ENCODE measurements at places on chromosomes 16 and 17.

DNA sequence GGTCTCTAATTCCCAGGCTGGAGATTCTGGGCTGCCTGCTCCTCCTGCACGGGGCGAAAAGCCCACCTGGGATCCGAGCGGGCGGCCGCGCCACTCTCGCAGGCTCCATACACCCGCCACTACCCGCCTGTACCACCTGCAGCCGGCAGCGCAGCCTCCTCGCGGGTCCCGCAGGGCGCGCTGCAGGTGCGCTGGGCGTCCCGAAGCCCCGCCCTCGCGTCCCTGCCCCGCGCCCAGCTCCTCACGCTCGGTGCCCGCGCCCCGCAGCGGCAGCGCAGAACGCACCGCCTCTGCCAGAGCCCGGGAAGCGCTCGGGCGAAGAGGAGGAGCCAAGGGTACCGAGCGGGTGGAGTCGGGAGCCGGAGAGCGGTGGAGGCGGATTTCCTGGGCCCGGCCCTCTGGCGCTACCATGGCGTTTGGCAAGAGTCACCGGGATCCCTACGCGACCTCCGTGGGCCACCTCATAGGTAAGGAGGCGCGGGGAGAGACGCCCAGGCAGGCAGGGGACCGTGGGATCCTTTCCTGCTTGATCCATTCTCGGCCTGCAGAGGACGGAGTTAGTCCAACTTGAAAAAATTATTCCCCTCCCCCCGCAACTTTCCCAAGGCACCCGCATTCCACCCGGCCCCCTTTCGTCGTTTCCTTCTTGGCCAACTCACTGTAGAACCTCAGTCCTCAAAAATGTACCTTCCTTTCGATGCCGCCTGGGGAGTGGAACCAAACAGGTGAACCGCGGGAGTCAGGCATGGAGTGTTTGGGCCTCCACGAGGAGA is at the start of gene TOM1L1:
TOM1L1 (plus strand) TSS at position 396 of the 773 bp plus-strand sequence; CDS start at position 410, 14 bp downstream.
- H3K4me1 ChIP-seq, result peaks cover 10% of the 10 kb centered on the region
- DNase-seq, result peak; percentile 43
- H3K4me3 ChIP-seq, result peak within 1 kb of the TSS; percentile 10
- peaks cover 40% of the 10 kb centered on the region for H3K27me3 ChIP-seq

DNA sequence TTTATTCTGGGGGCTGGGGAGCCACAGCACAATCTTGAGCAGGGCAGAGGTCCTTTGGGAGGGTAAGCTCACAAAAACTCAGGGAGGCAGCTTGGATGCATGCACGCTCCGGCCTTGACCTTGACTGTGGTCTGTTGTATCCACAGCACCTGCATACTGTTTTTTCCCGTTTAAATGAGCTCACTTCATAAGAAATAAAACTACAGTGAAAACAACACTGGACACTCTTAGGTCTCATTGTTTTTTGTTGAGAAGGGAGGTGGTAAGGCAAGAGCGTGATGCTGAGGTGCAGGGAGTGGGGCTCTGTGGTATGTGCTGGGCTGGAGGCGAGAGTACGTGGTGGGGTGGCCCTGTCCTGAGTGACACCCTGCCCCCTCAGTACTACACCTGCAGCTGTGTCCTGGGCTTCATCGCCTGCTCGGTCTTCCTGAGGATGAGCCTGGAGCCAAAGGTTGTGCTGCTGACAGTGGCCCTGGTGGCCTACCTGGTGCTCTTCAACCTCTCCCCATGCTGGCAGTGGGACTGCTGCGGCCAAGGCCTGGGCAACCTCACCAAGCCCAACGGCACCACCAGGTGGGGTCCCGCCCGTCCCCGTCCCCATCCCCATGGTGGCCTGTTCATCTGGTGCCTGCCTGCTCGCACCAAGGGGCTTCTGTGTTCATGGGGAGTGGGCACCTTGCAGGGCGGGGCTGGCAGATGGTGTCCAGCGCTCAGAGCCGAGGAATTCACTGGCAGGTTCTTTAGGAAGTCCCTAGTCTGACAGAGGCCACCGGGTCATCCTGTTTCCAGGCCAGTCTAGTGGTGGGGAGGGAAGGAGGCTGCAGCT is 44.2 kb downstream of the ADCY7 start:
- H3K4me3 ChIP-seq, result no peak overlapping the region
- DNase-seq, result peak; percentile 20
- peaks cover 35% of the 10 kb centered on the region for H3K4me1 ChIP-seq
- H3K27ac ChIP-seq, result peak overlapping the region; percentile 84
- H3K27me3 ChIP-seq, result no peaks in the 10 kb centered on the region

DNA sequence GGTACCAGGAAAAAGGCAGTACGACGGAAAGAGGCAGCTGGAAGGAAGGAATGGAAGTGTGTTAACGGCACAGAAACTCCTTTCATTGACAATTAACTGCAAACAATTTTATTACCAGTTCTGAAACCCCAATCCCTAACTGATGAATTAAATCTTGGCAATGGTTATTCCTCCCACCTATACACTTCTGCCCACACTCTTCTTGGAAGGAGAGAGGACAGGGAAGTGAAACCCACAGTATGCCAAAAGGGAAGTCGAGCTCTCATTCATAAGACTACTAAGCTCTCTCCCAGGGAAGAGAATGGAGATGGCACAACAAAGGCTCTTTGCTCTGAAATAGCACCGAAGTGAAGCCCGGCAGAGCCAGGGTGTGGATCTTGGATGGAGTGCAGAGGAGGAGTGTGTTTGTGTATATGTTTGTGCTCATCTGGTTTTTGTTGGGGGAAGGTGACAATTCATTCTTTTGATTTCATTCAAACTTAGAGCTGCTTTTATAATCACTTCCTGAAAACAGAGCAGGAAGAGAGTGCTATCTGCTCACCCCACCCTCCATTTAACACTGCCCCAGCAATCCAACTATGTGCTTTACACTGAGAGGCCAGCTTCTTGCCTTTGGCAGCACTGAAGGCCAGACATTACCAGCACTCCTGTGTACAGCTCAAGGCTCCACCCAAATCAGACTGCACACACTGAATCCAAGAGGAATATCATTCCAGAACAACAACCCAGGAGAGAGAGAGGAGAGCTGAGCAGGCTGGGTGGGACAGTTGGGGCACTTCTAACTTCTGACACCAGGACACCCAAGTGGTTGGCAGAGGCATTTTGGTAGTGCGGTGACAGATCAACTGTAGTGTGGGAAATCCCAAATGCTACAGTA is 68.7 kb downstream of the HIC1 start:
- DNase-seq, result no peak
- H3K4me1 ChIP-seq, result peaks cover 27% of the 10 kb centered on the region
- H3K27ac ChIP-seq, result peak overlapping the region; percentile 83
- H3K27me3 ChIP-seq, result no peaks in the 10 kb centered on the region

GRCh38 chr17:273981-274832 is 78.4 kb downstream of the RPH3AL start:
- H3K4me1 ChIP-seq, result no peaks in the 10 kb centered on the region
- no peaks in the 10 kb centered on the region for H3K27me3 ChIP-seq
- peak; percentile 16 for DNase-seq
- H3K36me3 ChIP-seq, result no peaks in the 10 kb centered on the region

- peak overlapping the region; percentile 76 for H3K27ac ChIP-seq
- H3K36me3 ChIP-seq, result peaks cover 15% of the 10 kb centered on the region
- peak; percentile 90 for DNase-seq
- H3K4me3 ChIP-seq, result peak overlapping the region; percentile 78
These were observed 792 bp upstream of the RAC3 start for GRCh38 chr17:82030470-82031302.

GRCh38 chr16:66152823-66153393 is 213.6 kb upstream of the CDH5 start:
- H3K27me3 ChIP-seq, result peaks cover 12% of the 10 kb centered on the region
- no peak for DNase-seq
- H3K4me1 ChIP-seq, result peaks cover 14% of the 10 kb centered on the region
- H3K27ac ChIP-seq, result no peak overlapping the region
- peaks cover 3% of the 10 kb centered on the region for H3K36me3 ChIP-seq

DNA sequence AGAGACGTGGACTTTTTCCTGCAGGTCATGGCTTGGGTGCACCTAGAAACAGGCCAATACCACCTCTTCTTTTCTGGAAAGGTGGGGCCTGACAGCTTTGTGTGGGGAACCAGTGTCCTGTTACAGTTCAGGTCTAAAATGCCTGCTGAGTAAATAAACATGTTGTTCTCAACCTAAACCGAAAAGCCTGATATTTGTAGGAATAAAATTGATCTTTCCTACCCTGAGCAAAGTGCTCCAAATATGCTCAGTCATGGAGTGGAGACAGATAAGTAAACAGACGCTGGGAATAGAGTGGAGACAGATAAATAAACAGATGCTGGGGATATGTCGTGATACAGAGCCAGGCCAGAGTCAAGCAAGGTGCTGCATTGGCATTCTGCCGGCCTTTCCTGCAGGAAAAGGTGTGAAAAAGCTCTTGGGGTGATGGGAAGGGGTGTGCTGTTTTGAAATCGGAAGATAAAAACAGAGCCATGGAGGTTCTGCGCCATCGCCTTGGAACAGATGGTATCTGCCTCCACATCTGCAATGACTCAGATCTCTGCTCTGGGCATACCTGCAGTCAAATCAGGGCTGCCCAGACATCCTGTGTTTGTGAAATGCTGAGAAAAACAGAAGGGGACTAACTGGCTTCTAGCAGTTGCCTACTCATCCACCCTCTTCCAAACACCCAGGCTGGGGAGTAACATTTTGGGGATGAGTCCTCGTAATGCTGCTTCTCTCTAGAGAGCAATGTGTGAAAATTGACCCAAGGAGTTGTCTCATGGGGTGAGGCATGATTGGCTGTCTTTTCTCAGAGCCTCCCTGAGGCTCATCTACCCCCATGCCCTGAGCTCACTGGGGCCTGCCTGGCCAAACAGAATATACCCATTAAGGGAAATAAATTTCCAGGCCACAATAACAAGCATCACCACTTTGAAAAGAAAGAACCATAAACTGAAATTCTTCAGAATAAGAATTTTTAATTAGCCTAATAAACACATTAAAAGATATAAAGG is 16.8 kb upstream of the TRPV2 start:
- peaks cover 8% of the 10 kb centered on the region for H3K4me1 ChIP-seq
- H3K36me3 ChIP-seq, result no peaks in the 10 kb centered on the region
- peak; percentile 41 for DNase-seq
- peak overlapping the region; percentile 35 for H3K27ac ChIP-seq

DNA sequence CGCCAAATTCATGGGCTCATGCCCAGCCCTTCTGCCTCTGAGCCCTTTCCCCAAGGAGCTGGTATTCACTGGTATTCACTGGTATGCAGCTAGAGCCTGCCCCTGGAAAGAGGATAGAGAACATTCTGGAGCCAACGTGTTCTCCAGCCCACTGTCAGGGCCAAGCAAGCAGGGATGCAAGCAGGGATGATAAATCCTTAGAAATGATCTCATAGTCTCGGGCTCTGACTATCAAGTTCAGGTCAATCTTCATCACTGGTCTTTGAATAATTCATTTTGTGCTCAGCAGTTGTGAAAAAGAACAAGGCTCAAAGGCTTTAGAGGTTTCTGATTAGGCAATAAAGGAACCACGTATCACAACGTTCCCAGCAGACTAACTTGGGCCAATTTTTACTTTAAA is 57.3 kb downstream of the CACNG5 start:
- H3K27me3 ChIP-seq, result peaks cover 16% of the 10 kb centered on the region
- H3K4me3 ChIP-seq, result no peak overlapping the region
- H3K36me3 ChIP-seq, result no peaks in the 10 kb centered on the region
- no peak overlapping the region for H3K27ac ChIP-seq
- no peaks in the 10 kb centered on the region for H3K4me1 ChIP-seq

DNA sequence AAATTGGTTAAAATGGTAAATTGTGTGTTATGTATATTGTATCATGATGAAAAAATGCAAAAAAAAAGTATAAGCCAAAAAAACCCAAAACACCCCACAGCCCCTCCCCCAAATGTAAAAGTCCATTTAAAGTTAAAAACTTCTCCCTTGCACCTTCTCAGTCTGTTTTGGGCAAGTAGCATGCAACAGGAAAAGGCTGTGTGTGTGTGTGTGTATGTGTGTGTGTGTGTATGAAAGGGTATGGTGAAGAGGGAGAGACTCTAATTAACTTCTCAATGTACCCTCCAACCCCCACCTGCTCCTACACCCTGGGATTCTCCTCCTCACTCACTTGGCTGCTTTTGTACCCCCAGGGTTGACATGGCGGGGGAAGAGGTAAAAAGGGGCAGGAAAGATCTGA is 9.2 kb upstream of the GGT6 start:
- peaks cover 19% of the 10 kb centered on the region for H3K4me1 ChIP-seq
- H3K27ac ChIP-seq, result no peak overlapping the region

Data from activated naive CD4-positive, alpha-beta T cell treated with anti-CD3 and anti-CD28 coated beads, Interleukin-2, amount 10 ng/mL, durations not matched to agents 7 days and 5 days (primary cell).